HS-5 (cell line): ENCODE measurements at places on chromosomes 1 and 21.
A peak's percentile ranks its signal among the peaks of the same experiment; 100 is the strongest.

DNA sequence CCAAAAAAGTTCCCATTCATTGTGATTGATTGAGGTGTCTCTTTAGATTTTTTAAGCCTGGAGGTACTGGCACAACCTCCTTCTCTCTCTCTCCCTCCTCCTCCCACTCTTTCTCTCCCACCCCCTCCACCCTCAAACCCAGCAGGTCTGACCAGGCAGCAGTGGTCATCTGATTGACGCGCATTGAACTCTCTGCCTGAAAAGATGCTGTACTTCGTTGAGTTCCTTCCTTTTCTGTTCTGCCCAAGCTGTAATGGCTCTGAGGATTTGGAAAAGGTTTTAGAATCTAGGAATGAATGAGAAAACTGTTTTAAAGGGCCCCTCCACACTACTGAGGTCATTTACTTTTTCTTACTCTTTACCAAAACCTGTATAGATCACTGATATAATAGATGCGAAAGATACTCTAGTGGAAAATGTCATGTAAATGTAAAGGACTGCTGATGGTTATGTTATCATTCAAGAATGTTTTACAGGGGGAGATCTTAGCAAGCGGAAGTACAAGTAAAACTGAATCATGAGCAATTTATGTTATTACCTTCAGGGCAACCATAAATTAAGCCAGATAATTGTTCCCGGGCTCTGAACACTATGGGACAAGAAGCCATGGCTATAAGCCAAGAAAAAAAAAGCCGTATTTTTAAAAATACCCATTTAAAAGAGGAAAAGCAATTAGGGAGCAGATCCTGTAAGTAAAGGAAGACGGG is 25.2 kb upstream of the DYRK1A start:
- no peak for DNase-seq

GRCh38 chr1:180136968-180137356 is 17.7 kb upstream of the QSOX1 start:
- DNase-seq, result no peak

DNA sequence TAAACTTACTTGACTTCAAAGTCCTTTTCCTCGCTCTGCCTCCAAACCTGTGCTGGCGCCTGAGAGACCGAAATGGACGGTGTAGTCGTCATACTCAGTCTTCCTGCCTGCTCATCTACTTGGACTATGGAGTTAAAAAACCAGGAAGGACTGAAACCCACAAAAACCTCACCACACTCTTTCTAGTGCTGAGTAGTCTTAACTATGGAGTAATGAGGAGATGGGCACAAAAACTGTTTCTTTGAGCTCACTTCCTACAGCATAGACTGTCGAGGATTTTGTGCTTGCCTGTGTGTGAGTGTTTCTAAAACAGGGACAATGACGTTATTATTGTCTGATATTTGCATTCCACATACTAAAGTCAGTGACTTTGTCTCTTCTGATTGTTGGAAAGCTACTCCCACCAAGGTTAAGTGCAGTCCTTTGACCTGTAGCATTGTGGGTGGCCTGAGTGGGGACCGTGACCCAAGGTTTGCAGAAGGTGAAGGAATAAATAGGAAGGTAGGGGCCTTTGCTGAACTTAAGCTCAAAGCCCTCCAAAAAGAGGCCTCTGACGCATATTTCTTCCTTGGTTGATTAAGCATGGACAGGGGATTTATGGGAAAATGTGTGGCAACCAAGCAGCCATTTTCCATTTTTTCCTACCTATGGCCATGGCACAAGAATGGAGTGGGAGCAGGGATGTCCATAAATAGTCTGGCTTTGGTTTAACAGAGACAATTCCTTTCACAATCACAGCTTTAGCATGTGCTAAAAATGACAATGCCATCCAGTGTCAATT is 109.6 kb downstream of the ZBTB18 start:
- DNase-seq, result no peak

DNA sequence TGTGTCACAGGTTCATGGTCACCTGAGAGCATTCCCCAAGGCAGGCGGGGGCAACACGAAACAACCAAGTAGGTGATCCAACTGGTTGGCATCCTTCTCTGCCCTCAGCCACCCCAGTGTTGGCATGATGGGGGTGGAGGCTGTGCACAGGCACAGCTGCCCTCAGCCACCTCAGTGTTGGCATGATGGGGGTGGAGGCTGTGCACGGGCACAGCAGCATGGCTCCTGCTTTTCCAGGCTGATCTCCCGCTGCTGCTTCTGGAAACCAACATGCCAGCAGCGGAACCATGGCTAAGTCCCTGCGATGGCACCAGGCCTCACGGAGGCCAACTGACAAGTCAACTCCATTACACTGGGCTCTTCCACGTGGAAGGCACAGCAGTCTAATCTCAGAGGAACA is 447.8 kb downstream of the PTPRU start:
- no peak for DNase-seq

GRCh38 chr1:241167121-241167630 is 189.8 kb downstream of the RGS7 start:
- no peak for DNase-seq

- no peak for DNase-seq
These were observed 5.6 kb upstream of the CTPS1 start for GRCh38 chr1:40973912-40974311.

DNA sequence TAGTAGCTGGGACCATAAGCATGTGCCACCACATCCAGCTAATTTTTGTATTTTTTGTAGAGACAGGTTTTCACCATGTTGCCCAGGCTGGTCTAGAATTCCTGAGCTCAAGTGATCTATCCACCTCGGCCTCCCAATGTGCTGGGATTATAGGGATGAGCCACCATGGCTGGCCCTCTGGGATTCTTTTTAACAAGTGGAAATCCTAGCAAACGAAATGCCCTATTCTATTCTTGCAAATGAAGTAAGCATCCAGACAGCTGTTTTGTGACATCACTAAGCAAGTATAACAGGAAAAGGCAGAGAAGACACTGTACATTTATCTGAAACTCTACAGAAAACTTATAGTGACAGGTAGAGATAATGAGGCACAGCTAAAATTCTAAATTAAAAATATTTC is 86.4 kb downstream of the DDAH1 start:
- DNase-seq, result no peak

DNA sequence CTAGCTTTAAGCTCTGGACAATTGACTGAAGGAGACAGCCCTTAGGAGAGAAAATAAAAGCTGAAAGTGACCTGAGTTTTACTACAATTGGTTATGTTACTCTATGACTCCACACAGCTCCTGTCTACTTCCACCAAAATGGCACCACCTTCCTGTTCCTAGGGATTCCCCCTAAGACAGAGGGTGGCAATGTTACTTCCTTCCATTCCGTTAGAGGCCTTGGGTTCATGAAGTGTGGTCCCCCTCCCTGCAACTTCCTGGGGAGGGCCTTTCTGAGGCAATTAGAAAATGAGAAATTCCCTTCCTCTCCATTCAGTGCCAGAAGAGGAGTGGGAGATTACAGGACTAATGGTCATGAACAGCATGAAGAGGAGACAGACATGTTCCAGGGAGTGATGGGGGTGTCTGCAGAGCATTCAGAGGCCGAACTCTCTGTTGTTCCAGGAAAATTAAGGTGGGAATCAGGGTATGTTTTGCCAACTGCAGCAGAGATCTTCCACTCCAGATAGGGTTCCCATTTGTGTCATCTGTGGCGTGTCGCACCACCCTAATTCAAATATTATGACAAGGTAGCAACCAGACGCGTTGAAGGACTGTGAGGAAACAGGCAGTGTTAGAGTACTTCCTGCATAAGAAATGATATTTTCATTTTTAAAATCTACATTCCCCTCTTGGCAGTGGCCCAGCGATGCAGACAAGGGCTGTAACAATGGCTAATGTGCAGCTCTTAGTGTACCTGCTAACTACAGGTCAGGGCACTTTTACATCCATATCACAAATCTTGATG is 53.1 kb upstream of the TRIM67 start:
- no peak for DNase-seq

DNA sequence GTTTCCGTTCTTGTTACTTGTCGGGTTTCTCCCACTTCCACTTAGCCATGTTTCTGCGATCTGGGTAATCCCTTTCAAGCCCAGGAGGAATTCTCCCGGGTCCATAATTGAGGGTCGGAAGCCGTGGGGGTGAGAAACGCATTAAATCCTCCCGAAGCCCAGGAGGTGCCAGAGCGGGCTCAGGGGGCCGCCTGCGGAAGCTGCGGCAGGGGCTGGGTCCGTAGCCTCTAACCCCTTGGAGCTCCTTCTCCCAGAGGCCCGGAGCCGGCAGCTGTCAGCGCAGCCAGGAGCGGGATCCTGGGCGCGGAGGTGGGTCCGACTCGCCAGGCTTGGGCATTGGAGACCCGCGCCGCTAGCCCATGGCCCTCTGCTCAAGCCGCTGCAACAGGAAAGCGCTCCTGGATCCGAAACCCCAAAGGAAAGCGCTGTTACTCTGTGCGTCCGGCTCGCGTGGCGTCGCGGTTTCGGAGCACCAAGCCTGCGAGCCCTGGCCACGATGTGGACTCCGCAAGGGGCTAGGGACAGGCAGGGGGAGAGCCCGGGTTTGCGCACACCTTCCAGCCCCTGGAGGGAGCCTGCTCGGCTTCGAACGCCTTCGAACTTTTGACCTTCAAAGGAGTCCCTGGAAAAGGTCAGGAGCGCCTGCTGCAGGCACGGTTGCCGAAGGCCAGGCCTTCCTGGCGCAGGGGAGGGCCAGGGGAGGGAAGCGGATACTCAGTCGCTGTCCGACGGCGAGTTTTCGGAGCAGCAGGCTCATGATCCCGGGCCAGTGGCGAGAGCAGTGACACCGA is 1.7 kb upstream of the SIM2 start:
- DNase-seq, result no peak

- peak; percentile 56 for DNase-seq
These were observed at the start of gene RNPEP for GRCh38 chr1:201982623-201983379. TSS of gene RNPEP (plus strand) at chr1:201982648. CDS start at chr1:201982667, 19 bp downstream.

DNA sequence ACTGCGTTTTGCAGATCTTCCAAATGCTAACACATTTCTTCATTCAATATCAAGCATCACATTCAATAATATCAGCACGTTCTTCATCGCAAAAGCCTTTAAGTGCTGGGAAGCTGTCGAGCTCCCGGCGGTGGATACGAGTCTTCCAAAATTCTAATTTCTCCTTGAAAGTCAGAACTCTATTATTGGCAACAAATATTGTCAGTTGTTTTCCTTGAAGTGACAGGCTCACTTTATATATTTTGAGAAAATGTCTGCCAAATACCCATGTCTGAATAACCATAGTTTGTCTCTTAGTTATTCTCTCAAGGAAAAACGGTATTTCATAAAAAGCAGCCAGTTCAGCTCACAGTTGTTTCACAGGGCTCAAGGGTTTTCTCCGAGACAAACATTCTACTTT is 226.2 kb upstream of the C1orf174 start:
- no peak for DNase-seq

DNA sequence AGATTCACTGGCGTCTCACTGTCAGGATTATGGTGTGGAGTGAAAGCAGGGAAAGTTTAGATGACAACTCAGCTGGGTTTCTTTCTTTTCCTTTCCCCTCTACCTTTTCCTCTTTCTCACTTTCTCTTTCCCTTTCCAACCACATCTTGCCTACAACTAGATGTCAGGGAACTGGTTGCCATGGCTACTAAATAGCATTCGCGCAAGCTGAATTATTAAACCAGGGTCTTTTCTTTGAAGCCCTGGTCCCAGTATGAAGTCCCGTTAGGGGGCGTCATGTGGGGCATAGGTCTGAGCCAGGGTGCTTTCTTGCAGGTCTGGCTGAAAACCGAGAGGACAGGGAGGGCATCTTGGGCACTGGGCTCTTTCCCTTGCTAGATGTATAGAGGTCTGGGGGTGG is 168.4 kb upstream of the CACNA1E start:
- DNase-seq, result no peak

DNA sequence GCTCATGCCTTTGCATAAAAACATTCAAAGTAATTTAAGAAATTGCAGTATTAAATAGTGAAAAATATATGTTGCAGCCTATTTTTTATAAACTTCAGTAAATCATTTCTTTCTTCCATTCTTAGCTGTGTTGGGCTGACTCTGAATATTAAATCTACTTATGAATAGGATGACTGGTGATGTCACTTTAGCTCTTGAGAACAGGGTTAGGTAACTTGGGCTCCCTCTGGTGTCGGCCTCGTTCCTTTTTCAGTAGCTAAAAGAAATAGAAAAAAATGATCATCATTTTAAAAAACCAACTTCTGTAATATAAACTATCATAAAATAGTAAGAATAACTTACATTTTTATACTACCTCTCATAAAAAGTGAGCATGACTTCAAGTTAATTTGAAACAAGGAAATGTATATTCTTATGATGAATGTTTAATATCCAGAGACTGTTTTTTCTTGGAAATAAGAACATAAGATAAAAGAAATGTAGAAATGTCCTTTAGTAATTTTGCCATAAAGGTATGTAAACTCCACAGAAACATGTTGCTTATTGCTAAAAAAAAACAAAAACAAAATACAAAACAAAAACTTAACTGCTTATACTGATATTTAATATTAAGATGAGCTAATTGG is 26.8 kb upstream of the NCAM2 start:
- peak; percentile 29 for DNase-seq

- no peak for DNase-seq
These were observed 639 bp upstream of the DNAJB4 start for GRCh38 chr1:78003882-78004718.

DNA sequence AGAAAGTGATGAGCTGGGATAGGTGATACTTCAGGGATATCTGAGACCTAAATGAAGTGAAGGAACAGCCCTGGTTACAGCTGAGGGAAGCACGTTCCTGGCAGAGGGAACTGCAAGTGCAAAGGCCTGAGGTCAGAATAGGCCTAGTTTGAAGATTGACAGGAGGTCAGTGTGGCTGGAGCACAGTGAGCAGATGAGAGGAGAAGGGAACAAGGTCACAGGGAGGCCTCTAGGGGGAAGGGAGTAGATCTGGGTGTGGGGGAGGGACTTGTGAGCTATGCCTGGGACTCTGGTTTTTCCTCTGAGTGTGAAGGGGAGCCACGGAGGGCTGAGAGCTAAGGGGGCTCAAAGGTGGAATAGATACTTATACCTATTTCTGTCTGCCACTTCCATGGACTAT is 736.4 kb downstream of the MATN1 start:
- DNase-seq, result no peak

GRCh38 chr1:115409094-115410015 is 71.3 kb upstream of the NGF start:
- no peak for DNase-seq

DNA sequence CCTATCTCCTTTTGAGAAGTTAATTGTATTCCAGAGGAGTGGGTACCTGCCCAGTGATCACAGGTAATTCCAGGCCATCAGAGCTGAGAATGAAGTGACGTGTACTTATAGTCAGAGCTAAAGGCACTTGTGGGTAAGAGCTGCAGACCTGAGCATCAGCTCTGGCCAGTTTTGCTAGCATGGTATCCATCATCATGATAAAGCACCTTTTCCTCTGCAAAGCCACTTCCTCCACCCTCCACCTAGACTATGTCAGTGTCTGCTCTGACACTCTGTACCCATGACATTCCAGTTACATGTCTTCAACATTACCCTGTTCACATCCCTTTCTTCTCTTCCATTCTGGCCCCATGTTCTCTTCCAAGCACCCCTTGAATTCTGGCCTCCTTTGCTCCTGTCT is 157.3 kb downstream of the GRIK3 start:
- no peak for DNase-seq
